ENCODE measurements at places on chromosomes 13 and 19.

- DNase-seq, result no peak
These were observed 57.3 kb downstream of the IRS2 start for GRCh38 chr13:109728791-109729731.

DNA sequence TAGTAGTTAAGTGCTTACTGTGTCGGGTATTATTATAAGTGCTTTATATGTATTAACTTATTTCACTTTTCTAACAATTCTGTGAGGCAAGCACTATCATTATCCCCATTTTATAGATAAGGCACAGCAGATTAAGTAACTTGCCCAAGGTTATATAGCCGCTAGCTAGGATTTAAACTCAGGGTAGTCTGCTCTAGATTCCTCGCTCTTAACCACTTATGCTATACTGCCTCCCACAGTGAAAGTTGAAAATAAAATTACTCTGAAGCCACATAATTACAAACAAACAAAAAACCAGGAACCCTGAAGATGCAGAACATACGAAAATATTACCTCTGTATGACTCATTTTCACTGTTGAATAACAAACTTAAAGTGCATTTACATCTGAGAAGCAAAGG lies 3.9 kb downstream of the TEX30 start:
- DNase-seq, result no peak

- no peak for DNase-seq
These were observed 107.2 kb downstream of the KCNRG start for GRCh38 chr13:50122455-50122854.

GRCh38 chr19:35176181-35176570 lies 21.6 kb downstream of the FXYD5 start:
- DNase-seq, result no peak

- no peak for DNase-seq
These were observed 957 bp upstream of the CCDC194 start for GRCh38 chr19:17394891-17395415.
